ENCODE measurements at places on chromosomes 6 and 20.

GRCh38 chr6:133034509-133035206 lies 206.5 kb upstream of the EYA4 start:
- peak; percentile 99 for DNase-seq

DNA sequence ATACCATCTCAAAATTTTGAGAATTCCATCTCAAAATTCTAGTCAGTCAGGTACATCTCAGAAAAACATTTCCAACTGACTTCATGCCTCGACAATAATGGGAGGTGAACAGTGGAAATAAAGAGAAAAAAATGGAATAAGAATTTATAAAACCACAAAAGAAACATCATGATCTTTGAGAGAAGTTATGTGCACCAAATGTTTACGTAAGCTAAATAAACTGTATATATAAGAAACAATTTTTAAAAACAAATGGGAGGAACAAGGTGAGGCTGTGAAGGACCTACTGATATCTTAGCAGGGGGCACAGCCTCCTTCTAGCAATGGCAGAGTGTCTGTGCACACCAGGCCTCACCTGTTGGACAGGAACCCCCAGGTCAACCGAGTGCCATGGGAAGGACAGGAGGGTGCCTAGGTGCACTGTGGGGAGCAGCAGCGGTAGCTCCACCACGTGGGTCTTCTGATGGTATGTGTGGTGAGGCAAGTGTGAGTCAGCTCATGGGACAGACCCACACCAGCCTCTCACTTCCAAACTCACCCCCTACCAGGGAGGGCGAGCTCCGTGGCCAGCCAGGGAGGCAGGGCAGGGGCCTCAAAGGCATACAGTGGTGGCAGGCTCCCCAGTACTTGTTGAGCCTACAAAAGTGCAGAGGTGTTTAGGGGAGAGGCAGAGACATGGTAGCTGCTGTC lies 23.2 kb downstream of the DIDO1 start:
- no peak for DNase-seq

GRCh38 chr6:63597141-63598048 lies 25.1 kb downstream of the LOC128125822 start:
- DNase-seq = no peak

DNA sequence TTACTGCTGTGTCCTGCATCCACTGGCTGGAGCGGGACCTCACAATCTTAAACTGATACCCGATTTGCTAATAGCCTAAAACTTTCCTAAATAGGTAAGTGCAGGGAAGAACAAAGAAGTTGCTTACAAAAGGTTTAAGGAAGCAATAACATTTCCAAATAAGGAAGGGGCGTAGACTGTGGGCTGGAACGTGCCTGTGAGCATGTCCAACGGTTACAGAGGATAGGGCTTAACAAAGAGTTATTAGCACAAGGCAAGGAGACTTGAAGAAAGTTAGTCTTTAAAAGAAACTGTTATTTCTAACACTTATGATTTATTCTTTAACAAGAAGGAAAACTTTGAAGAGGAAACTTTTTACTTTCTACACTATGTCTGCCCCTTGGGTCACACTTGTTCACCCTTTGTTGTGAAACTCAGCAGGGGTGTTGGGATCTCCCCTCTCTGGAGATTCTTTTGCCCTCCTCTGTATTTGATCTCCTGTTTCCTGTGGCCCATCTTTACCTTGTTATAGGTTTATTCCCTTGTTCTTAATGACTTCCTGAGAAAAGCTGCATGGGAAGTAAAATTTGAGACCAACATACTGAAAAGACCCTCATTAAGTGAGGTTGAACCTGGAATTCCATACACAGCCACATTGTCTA lies 28.7 kb downstream of the KAT14 start:
- DNase-seq = no peak

DNA sequence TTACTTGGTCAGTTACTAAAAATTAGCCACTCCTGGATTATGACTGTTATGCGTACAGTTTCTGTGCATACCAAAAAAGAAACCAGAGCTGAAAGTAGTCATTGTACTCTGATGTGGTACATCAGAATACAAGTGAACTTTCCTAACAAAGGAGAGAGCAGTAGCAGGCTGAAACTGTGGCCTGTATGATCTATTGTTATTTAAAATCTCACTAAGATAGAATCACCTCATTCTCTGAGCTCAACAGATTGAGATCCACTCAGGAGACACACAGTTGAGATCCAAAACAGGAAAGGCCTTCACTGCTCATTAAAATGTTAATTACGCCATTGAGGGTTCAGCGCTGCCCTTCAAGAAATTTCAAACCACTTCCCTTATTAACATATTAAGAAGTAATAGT lies 576.4 kb downstream of the LMBRD1 start:
- no peak for DNase-seq

GRCh38 chr6:31874084-31874670 lies 4.6 kb downstream of the SLC44A4 start:
- no peak for DNase-seq

DNA sequence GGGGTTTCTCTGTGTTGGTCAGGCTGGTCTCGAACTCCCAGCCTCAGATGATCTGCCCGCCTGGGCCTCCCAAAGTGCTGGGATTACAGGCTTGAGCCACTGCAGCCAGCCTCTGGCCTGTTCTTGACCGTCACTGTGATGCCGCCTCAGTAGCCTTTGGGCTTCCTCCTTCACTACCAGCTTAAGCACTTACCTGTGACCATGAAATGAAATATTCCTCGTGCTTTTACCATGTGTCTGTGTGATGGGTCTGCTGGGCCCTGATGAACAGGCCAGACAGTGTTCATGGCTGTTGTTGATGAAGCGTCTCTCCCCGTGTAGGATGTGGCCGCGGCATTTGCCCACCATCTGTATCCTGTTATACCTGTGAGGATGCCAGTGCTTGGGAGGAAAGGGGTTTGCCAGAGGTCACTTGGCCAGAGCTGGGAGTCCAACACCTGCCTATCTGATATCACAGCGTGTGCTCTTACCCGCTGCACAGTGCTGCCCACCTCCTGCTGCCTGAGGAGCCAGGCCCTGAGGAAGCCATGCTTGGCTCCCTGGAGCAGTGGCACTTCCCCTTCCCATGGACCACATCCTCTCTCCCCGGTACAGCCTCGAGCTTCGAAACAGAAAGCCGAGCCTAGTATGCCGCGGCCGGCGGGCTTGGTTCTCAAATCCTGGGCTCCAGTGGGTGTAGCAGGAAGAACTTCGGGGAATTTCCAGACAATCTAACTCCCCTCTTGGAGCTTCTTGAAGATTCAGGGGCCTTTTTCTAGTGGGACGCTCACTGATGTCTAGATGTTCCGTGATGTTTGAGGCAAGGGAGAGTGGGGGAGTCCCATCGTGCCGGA lies 167.9 kb downstream of the ZDHHC14 start:
- DNase-seq = no peak

DNA sequence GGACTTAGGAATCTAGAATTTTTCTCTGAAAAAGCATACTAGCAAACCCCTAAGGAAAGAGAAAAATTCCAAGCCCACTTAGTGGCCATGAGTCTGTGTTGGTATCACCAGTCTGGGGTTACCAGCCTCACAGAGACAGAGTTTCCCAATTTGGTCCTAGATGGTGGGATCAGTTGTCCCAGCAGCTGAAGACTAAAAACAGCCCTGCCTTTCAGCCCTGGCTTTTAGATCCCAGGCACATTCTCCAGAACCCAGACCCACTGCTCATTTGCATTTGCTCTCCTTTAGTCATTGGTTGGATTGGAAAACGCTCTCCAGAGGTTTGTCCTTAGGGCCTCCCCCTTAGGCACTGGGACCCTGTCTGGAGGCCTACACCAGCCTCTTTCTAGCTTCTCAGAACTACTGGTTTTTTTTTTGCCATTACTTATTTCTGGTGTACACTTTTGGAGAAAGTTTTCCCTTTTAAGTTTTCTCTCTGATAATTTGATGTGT lies 39.1 kb upstream of the FOXO3 start:
- no peak for DNase-seq

- no peak for DNase-seq
Measured at GRCh38 chr20:37927410-37928095, 24.6 kb downstream of the VSTM2L start.

- no peak for DNase-seq
Measured at GRCh38 chr6:71047417-71047816, 90.6 kb upstream of the B3GAT2 start.

DNA sequence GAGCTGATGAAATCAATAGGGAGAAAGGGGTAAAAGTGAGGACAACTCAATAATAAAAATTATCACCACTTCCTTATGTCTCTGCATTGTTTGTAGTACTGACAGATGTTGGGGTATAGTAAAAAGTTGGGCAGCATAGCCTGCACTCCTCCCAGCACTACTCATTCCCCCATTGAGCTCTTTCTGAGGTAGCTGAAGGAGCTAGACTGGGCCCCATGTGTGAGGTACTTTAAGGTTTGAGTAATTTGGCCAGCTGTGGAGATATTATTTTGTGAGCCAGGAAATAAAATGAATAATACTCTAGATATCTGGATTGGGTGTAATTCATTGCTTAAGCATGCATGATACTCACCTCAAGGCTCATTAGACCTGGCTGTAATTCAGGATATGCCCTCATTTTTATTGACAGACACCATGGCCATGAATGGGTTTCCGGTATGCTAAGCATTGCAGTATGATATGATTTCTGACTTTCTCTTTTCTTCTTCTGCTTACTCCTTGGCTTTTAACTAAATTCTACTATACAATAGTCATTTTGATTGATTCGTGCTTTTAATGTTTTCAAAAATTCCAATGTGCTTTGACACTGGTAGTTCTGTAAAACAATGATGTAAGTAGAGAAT lies 283.9 kb upstream of the RIMS1 start:
- no peak for DNase-seq

DNA sequence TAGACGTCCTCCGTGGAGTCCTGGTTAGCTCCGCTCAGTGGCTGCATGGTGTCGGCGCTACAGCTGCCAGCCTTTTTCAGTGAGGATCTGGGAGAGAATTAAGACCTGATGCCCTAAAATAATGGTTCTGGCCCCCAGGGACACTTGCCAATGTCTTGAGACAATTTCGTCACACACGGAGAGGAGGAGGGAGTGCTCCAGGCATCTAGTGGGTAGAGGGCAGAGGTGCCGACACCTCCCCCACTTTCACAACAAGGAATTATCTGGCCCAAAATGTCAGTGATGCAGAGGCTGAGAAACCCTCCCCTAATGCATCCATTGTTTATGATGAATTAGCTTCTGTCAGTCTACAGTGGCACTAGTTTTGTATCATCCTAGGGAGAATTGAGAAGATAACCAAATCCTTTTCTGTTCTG lies 24.4 kb downstream of the TMEM181 start:
- DNase-seq = no peak

- DNase-seq = no peak
Measured at GRCh38 chr6:133551436-133551835, 310.3 kb downstream of the EYA4 start.

- DNase-seq = no peak
Measured at GRCh38 chr6:147103694-147104093, 100.5 kb upstream of the STXBP5 start.

DNA sequence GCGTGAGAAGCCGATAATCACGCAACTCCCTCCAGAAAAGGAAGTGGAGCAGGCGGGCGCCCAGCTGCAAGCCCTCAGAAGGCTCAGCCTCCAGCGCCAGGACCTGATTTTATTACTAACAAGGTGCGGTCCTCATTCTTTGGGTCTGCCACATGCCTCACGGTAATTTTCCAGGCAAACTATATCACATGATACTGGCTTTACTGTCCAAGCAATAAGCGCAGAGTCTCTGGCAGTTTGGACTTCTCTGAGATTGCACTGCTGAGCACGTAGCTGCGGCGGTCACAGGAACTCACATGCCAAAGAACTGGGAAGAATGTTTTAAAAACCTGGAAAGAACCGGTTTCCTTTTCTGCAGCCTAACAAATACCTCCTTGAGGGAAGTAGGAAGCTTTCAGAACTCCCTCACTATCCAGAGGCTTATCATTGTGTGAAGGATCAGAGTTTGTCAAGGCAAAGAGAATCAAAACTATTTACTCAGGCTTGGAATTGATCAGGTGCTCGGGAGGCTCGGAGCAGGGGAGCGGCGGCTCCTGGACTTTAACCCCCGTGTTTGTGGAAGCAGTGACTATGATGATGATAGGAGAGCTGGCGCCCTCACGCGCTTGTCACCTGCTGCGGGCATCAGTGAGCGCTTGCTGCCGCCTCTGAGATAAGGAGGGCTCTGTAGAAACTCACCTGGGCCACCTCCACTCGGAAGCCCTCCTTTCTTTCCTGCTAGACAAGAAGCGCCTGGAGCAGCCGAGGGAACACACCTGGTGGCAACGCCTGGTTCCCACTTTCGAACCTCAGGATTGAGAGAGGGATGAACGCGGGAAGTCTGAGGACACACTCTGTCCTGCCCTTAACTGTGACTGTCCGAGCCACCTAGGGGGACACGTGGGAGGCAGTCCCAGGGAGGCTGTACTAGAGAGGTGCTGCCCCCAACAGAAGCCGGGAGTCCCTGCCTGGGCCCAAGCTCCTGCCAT lies 27.2 kb upstream of the SYNJ2 start:
- peak; percentile 95 for DNase-seq

GRCh38 chr6:167839343-167839742 lies 12.6 kb downstream of the AFDN start:
- no peak for DNase-seq

DNA sequence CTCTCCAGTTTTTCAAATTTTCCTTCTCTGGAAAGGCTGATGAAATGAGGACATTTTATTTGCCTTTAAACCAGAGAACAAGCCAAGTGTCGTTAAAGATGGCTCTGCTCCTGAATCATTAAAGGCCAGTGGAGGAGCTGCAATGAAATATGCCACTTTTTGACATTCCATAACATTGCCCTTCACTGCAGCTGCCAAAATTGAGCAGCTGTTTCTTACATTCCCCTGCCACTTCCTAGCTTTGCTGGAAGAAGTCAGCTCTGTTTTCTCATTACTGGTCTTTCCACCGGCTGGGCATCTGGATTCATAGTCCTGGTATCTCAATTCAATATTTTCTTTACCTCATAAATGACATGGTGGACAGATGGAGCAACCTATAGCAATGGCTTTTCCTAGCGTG lies 45.5 kb upstream of the NRN1 start:
- DNase-seq = no peak

DNA sequence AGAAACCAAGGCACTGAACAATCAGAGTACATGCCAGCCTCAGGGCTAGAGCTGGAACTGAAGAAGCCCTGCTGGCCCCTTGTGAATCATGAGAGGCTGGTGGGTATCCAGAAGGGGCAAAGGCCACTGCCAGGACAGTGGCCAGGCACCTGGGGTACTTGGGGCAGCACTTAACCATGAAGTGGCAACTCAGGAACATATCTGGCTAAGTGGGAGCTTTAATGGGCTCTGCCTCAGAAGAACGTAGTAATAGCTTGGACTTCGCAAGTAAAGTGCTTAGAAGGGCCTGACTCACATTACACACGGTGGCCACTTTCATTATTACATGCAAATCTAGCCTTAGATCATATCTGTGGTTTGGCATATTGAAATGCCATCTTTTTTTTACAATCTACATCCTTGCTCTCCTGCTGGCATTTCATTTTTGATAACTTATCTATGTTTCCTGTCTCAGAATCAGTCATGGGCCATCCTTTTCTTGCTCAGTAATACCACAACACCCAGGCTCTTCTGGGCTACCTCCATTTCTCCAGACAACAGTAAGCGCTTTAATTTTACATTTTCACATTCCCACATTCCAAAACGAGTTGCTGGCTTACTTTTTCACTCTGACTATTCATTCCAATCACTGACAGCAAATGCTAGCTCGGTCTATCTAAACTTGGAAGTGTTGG lies 21.6 kb downstream of the NAPB start:
- DNase-seq = no peak

All from HepG2 (cell line).